ENCODE measurements at places on chromosomes 16 and 17.
A peak's percentile ranks its signal among the peaks of the same experiment; 100 is the strongest.

GRCh38 chr17:81535007-81535328, 6.8 kb downstream of the FSCN2 start:
- no peak for DNase-seq

DNA sequence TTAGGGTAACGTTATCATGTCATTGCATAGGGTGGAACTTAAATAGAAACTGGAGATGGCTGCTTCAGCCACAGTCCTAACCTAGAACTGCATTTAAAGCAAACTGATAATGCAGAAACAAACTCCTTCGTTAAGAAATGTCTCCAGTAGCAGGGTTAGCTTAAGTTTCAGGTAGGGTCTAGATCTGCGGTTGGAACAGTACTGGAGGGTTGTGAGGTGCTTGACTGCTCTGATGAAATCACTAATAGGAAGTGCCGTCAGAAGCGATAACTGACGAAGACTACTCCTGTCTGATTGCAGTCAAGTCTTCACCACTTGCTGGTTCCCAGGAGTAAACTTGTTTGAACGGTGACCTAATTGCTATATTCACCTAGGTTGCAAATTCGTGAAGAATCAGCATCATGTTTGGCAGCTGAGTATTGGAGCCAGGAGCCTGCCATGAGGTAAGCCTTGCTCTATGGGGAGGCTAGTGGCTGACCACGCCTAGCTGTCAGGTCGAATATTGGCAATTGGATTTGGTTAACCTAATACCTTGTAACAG, 24.5 kb downstream of the TRPV2 start:
- DNase-seq, result no peak

DNA sequence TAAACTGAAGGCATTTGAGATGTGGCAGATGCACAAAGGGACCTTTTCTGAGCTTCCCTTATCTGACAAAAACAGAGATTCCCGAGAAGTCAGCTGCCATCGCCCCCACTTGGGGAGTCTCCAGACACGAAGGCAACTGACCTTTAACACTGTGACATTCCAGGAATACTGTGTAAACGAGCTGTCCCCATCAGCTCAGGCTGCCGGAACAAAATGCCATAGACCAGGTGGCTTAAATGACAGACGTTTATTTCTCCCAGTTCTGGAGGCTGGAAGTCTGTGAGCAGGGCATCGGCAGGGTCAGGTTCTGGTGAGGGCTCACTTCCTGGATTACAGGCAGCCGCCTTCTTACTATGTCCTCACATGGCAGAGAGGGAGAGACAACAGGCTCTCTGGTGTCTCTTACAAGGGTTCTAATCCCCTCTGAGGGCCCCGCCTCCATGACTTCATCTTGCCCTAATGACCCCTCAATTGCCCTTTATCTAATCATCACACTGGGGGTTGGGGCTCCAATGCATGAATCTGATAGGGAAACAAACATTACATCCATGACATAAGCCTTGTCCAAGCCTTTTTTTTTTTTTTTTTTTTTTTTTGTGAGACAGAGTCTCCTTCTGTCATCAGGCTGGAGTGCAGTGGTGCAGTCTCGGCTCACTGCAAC, 178.5 kb upstream of the RPL38 start:
- DNase-seq, result no peak

- DNase-seq, result no peak
Observed at GRCh38 chr16:25271421-25271820, 13.8 kb upstream of the ZKSCAN2 start.

- no peak for DNase-seq
Observed at GRCh38 chr16:46743232-46743719, 4.9 kb downstream of the MYLK3 start.

- no peak for DNase-seq
Observed at GRCh38 chr16:84013787-84014569, 28.6 kb downstream of the SLC38A8 start.

GRCh38 chr17:27530764-27531391, 74.6 kb downstream of the KSR1 start:
- DNase-seq, result no peak

DNA sequence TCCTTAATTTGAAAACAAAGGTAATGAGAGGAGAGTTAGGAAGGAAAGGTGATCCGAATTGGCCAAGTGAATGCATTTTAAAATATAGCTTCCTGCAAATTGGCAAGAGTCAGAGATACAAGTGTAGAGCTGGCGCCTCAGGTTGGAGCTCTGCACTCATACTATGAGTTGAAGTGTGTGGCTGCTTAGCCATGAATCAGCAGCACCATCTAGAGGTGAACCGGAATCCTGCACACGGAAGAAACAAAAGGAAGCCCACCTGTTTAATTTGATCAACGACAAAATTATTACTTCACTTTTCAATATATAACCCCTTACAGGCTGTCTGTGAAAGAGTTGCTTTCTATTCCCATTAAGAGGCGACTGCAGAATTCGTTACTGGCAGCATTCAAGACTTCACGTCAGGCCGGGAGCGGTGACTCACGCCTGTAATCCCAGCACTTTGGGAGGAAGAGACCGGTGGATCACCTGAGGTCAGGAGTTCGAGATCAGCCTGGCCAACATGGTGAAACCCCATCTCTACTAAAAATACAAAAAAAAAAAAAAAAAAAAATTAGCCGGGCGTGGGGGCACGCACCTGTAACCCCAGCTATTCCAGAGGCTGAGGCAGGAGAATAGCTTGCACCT, 1253.7 kb upstream of the CDH8 start:
- peak; percentile 9 for DNase-seq

DNA sequence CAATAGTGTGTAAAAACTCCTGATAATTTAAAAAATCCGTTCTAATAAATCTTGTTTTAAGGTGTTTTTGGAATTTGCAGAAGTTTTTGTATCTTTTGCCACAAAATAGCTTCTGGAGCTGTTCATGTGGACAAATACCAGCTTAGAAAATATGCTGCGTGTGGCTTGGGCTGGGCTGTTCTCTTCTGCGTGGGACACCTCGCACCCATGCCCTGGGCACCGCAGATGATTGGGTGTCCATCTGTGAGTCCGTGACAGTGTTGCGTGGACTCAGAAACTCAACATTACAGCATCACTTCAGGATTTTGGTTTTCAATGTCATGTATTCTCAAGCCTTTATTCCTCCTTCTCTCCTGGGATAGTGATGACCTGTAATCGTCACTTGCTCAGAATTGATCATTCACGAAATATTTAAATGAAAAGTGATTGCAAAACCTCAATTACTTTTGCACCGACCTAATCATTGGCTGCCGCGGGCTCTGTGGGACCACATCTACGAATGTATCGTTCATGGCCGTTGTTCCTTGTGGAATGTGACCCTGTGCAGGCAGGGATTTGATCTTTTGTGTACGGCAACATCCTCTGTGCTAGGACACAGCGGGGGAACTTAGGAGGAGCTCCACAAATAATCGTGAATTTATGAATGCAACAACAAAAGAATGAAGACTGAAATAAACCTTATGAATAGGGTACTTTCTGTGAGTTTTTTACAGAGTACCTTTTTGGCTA, 210.3 kb upstream of the FOXF1 start:
- DNase-seq, result no peak
